Activated T-cell treated with anti-CD3 and anti-CD28 coated beads, Interleukin-2, amount 50 U/mL, for 72 hours (primary cell): ENCODE measurements at places on chromosomes 2 and 18.

DNA sequence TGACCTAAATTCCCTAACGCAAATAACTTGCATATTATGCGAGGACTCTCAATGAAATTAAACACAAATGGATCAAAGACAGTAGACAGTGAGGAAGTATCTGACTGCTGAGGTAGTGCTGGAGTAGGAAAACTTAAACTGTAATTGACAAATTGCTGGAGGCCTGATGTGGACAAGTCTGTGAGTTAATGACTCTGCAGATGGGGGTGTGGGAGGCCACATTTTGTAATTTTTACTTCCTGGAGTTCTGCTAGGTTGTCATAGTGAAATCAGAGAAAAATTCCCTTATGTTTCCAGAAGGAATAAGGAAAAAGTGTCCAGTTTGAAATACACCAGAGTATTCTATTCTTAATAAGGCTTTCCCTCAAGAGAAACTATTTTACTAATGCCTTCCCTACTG lies 333.0 kb upstream of the CNTNAP5 start:
- no peaks in the 10 kb centered on the region for H3K4me1 ChIP-seq
- no peaks in the 10 kb centered on the region for H3K27me3 ChIP-seq
- H3K27ac ChIP-seq: no peak overlapping the region
- H3K36me3 ChIP-seq: no peaks in the 10 kb centered on the region

GRCh38 chr18:61736133-61736532 lies 156.7 kb downstream of the RNF152 start:
- no peak overlapping the region for H3K27ac ChIP-seq
- no peaks in the 10 kb centered on the region for H3K36me3 ChIP-seq
- DNase-seq: no peak
- H3K4me1 ChIP-seq: no peaks in the 10 kb centered on the region
- peaks cover 13% of the 10 kb centered on the region for H3K27me3 ChIP-seq
- H3K4me3 ChIP-seq: no peak overlapping the region

GRCh38 chr2:232966122-232966521 lies 46.9 kb downstream of the NGEF start:
- H3K27me3 ChIP-seq: no peaks in the 10 kb centered on the region
- no peak overlapping the region for H3K27ac ChIP-seq
- no peak overlapping the region for H3K4me3 ChIP-seq
- H3K36me3 ChIP-seq: peaks cover 2% of the 10 kb centered on the region
- no peak for DNase-seq

GRCh38 chr18:67862069-67862468 lies 345.5 kb upstream of the DSEL start:
- H3K27ac ChIP-seq: no peak overlapping the region
- H3K4me3 ChIP-seq: no peak overlapping the region
- no peak for DNase-seq
- no peaks in the 10 kb centered on the region for H3K36me3 ChIP-seq
- no peaks in the 10 kb centered on the region for H3K27me3 ChIP-seq
